ENCODE measurements at places on chromosomes 4 and X.

DNA sequence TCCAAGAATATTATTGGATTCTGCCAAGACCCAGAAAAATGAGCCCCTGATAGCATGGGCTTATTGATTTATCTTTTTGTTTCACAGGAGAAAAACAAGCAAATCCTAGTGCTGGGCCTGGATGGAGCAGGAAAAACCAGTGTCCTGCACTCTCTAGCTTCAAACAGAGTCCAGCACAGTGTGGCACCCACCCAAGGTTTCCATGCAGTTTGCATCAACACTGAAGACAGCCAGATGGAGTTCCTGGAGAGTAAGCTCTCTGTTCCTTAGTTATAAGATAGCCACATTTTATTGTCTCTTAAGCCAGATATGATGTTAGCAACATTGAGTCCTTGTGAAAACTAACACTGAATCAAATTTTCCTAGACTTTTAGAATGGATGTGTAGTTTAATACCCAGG lies 5.5 kb downstream of the ARL9 start:
- no peak for DNase-seq

GRCh38 chrX:27964432-27964831 lies 16.8 kb downstream of the DCAF8L1 start:
- DNase-seq: no peak

GRCh38 chr4:139560406-139561104 lies 4.5 kb upstream of the SETD7 start:
- DNase-seq: no peak

- no peak for DNase-seq
Observed at GRCh38 chrX:37083880-37084279, 75.7 kb downstream of the FAM47C start.

GRCh38 chrX:69289046-69289792 lies 124.0 kb upstream of the PJA1 start:
- DNase-seq: no peak

GRCh38 chr4:123652476-123652875 lies 255.9 kb downstream of the SPRY1 start:
- no peak for DNase-seq

DNA sequence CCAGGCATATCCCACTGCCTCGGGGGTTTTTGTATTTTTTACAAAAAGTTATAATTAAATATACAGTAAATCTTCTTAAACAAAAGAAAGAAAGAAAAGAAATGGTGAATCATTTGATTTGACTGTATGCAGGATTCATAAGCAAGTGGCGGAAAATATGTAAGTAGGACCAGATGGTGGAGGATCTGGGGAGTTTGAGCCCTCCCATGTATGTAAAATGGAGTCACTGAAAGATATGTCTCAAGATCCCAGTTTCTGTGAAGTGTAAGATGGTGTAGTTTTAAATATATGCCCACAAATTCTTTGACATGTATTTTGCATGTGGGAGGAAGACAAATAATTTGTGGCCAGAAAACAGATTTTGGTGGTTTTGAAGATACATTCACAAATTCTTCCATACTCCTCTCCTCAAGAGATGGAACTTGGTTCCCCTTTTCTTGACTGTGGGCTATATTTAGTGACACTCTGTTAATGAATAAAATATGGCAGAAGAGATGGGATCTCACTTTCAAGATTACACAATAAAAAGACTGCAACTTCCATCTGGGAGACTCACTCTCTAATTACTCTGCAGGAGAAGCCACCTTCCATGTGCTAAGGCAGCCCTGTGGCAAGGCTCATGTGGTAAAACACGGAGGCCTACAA lies 133.6 kb upstream of the S100G start:
- no peak for DNase-seq

- no peak for DNase-seq
Observed at GRCh38 chr4:80454040-80454439, 118.5 kb downstream of the CFAP299 start.

GRCh38 chr4:78571804-78572203 lies 20.2 kb downstream of the ANXA3 start:
- no peak for DNase-seq

DNA sequence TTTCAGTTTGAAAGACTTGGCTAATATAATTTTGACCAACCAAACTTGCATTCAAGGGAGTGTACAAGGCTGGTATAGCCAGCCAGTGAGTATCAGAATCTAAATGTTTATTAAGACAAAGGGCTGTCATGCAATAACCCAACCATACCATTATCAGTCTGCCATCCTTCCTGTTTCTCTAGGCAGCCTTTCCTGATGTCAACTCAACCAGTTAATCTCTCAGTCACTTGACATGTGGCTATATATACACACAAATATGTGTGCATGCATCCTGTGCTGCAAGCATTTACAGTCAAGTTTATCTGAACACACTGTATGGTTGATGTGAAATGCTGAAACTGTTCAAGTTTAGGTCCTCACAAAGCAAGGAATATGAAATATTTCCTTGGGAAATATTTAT lies 17.2 kb downstream of the BTK start:
- no peak for DNase-seq

GRCh38 chrX:124426288-124427169 lies 80.2 kb downstream of the SH2D1A start:
- DNase-seq: no peak

DNA sequence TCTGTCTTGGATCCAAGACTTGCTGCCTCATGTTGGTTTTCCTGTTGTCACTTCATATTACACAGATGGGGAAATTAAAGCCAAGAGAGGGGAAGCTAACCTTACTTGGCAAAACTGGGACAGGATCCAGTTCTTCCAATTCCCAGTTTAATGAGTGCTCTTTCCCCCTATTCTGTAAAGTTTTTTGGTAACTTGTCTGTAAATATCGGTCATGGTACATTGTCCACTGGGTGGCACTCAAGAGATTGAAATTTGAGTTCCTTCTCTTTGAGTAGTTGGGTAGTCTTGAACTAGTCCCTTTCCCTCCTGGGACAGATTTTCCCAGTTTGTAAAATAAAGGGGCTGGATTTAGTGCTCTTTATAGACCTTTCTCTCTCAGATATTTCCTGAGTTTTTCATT lies 12.4 kb upstream of the EOLA2 start:
- DNase-seq: peak; percentile 25

DNA sequence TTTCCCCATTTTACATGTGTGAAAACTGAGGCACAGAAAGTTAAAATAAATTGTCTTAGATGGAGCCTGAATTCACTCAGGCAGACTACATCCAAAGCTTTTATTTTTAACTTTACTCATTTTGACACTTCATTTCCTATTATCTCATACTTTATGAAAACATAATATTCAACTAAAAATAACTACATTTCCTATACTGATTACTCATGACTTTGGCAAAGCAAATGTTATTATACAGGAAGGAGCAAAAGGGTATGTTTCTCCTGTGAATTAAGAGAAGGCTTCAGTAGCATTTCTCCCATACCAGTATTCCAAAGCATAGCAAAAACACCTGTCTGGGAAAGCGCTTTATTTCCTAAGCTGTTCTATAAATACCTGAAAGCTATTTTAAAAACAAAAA lies 178.6 kb downstream of the ADAMTS3 start:
- DNase-seq: no peak

- DNase-seq: no peak
Observed at GRCh38 chrX:652341-652741, 21.8 kb downstream of the SHOX start.

DNA sequence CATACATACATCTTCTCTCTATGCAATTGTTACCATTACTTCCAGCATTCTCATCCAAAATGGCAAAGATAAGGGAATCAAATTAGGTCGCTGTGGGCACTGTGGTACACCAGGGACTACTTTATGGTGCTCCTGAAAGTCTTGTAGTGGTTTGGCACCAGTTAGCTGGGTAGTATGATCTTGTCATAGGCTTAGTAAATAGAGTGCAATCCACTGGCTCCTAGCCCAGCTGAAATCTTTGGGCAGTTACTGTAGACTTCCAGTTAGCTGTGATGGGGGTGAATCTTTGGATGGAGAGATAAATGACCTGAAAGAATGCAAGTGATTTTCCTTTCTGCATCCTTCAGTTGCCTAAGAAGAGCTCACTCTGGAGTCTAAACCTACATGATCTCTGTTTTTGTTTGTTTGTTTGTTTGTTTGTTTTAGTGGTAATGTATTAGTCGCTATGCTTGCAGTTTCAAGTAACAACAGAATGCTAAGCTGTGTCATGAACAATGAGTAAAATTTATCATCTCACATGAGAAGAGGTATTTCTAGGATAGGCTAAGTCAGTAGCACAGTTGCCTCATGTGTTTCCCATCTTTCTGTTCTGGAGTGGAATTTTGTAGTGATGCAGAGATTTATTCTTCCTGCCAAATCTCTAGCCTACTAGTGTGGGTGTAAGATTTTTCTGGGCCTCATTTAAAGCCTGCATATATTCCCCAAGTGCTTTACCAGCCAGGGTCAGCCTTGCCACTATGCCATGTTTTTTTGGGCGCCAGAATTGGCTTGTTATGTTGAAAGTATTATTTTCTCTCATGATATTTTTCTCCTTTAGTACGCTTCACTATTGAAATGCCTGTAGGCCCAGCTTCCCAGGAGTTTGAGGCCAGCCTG lies 24.2 kb downstream of the HERC3 start:
- no peak for DNase-seq

GRCh38 chrX:129772796-129773431 lies 6.8 kb upstream of the SASH3 start:
- no peak for DNase-seq

DNA sequence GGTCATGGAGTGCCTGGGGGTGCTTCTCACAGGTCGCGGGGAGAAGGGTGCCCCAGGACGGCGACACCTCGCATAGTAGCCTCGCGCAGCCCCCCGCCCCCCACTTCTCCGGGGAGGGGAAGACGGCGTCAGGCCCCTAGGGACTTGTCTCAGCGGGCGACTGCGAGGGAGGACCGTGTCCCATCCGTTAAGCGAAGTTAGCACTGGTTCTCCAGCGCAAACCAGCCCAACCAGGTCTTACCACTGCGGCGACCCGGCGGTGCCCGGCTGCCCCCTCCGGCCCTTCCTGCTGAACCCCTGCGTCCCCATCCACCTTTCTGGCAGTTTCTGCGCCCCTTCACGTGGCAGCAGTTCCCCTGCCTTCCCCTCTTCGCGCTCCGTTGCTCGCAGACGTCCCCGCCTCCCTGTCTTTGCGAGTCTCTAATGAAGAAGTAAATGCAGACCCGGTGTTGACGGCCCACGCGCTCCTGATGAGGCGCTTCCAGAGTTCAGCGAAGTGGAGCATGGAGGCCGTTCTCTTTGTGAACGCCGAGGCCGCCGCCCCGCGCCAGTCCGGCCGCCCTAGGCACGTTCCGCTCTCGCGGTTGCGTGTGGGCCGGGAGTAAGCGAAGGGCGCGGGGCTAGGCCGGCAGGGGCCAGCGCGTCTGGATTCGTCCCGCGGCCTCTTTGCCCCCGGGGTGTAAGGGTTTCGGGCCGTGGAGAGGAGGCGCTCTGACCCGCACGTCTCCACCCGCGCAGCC lies 3.0 kb downstream of the SLIT2 start:
- no peak for DNase-seq

DNA sequence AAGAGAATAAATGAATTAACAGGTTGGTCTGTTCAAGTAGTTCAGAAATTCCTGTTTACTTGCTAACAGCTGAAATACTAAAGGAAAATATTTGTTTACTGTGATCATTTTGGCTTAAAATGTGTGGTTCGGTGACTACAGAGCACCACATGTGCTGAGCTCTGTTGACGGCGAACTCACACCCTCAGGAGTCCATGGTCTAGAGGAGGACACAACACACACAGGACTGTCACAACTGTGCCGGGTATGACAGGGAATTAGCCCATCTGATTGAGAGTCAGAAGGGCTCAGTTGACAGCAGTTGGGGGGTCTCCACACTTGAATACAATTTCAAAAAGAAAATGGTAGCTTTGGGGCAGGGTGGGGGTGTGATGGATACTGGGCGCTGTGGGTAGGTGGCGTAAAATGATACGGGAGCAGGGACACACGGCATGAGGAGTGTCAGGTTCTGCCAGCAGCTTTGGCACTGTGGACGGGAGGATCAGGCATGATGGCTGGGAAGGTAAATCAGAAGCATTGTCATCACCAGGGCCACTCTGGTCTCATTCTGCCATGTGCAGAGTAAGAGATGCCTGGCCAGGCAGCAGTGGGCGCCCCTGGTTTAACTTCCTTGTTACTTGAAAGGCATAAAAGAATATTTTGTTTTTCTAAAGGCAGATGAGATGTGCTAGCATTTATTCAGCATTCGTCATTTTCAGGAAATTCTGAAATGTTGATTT lies 33.3 kb downstream of the CLDN22 start:
- DNase-seq: no peak

- no peak for DNase-seq
Observed at GRCh38 chr4:77917075-77917474, 54.4 kb downstream of the MRPL1 start.

DNA sequence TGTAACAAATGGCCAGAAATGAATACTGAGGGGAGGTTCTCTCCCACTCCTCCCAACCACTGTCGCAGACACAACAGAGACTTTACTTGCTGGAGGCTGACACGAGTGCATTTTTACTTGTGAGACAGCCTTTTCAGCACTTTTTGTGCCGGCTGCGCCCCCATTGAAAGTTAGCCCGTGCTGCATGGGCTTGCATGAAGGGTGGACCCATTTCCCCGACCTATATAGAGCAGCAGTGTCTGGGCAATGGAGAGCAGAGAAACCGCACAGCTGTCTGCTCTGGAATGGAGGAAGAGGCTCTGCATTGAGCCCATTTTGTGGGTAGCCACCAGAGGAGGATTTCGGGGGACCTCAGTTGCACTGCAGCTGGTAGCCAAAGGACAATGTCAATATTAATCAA lies 208.8 kb downstream of the UGT8 start:
- DNase-seq: no peak

DNA sequence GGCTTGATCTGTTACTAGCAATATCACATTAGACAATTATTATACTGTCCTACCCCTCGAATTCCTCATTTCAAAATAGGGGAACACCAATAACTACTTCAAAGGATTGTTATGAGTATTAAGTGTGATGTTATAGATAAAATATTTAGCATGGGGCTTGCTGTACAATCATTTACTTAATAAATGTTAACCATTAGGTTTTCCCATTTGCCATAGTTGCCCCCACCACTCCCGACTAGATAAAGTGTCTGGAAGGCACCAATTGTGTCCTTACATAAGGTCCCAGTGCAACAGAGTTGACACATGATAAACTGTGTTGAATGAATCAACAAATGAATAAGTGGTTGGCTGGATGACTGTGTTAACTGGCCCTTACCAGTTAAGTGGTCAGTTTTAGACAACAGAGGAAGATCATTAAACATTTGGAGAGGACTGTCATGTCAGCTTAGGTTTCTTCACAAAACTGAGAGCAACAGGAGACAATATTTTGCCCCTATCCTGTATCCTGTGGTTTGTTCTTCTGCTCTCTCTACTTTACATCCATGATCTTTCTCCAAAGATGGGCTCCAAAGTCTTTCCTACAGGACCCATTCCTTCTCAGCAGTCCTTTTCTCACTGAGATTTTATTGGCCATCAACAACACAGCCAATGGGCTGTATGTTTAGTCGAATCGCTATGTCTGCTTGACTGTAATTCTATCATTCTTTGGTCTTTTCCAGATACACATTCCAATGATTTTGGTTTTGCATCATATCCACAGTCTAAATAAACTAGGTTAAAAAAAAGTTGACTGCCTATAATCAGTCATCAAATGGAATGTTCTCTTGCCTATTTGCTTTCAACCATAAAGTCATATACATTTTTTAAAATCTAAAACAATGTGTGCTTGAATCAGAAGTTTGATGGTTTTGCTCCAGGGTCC lies 74.4 kb downstream of the RNF150 start:
- no peak for DNase-seq

- DNase-seq: no peak
Observed at GRCh38 chr4:174749091-174749490, 80.0 kb downstream of the GLRA3 start.
